ENCODE measurements at places on chromosomes 1 and 21.

DNA sequence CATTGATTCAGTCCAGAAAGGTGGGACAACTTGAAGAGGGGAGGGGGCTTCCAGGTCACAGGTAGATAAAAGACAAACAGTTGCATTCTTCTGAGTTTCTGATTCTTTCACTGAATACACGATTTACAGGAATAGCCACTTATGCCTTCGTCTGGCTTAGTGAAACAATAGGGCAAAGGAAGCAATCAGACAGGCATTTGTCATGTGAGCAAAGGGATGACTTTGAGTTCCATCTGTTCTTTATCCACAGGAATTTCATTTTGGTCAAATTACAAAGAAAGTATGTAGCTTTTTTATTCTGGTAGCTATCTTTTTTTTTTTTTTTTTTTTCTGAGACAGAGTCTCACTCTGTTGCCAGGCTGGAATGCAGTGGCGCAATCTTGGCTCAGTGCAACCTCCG is 202.5 kb downstream of the TTLL7 start:
- DNase-seq, result no peak

- DNase-seq, result no peak
Measured at GRCh38 chr1:27864264-27864895, 8.0 kb upstream of the THEMIS2 start.

DNA sequence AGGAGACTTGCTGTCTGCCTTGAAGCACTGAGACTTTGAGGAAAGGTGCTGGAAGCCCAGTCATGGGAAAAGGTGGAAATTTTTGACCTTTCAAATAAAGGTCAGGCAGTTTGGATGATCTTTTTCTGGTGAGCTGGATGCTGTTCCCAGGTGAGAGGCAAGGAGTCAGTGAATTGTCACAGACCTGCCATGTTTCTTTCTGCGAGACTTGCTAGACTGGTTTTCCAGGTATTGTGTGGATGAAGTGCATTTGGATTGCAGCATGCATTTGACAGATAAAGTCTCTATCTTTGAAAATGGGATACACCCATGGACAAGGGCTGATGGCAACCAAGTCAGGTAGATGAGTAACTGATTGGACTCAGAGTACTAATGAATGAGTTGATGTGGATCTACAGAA is 65.7 kb upstream of the NHLH2 start:
- DNase-seq, result no peak

- no peak for DNase-seq
Measured at GRCh38 chr21:29368906-29369305, 70.2 kb downstream of the BACH1 start.

DNA sequence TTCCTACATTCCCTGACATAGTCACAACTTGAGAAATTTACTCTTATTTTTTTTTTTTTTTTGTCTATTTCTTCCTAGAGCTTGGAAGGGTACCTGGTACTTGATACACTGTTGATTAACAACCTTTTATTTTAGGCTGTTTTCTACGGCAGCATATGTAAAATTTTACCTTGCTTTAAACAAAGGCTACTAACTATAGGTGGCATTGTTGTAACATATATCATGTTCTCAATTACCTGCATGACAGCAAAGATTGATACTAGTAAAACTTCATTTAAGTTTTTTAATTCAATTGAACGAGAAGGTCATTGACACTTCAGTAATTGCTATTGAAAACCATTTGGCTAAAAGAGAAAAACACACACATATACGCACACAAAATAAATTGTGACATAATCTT is 238.3 kb upstream of the ESRRG start:
- no peak for DNase-seq

GRCh38 chr21:22343721-22344120 is 1345.5 kb downstream of the NCAM2 start:
- DNase-seq, result no peak

GRCh38 chr1:198640174-198640573 is 1.3 kb downstream of the PTPRC start:
- DNase-seq, result no peak

- no peak for DNase-seq
Measured at GRCh38 chr1:218521414-218522169, 176.5 kb downstream of the TGFB2 start.

DNA sequence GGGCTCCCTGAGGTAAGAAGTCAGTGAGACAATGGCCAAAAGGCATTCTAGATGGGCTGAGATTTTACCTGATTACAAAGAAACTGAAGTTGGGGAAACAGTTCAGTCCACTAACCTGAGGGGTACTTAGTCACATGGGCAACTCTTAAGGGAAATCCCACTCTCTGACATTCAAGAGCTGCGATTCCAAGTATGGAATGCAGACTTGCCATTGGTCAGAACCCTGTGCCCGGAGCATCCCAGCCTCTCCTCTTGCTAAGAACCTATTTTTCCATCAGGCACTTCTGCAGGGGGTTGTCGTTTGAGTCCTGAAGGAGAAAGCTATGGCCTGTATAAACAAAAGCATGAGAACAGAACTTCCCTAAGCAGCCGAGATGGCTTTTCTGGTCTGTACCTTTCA is 434.9 kb upstream of the DAB1 start:
- no peak for DNase-seq

DNA sequence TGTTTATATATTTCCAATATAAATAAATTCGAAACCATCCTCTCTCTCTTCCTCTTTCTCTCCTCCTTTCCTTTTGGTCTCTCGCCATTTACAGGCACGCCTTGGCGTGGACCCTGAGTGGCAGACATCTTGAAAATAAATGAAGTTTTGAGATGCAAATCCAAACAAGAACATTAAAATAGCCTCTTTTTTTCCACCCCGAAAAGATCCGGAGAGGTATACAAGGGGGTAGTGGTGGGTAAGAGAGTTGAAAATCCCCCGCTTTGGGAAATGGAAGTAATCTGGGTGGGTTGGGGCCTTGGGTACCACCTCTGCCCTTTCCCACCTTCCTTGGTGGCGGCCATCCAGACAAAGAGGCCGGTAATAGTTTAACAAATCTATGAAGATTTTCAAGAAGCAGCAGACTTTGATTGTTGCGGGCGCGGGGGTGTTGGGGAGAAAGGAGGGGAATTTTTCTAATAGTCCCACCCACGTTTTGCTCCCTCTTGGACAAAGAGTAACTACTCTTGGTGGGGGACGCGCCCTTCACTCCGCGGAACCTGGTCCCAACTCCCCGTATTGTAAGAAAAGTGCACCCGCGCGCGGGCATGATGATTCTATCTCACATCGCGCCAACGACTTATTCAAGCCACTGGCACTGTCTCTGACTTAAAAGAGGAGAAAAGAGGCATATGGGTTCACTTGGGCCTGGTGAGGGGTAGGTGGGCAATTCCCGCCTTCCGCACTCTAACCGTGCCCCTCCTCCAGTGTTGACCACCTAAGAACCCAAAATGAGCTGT is 4.0 kb upstream of the FOXD3 start:
- no peak for DNase-seq

GRCh38 chr1:119626841-119627240 is 21.2 kb downstream of the ZNF697 start:
- DNase-seq, result no peak

DNA sequence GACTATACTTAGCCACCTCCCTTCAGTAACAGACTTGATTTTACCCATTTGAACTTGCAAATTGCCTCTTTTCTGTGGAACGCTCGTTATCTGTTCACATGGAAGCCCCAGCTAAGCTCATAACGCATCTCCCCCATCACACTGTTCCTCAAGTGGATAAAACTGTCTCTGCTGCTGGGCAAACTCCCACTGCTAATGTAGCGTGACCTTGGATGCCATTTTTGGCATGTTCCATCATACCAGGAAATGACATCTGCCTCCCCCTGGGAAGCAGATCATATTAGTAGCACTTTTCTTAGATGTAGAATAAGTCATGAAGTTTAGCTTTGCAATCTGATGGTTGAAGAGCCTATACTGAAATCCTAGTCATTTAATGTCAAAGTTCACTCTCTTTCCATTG is 528.7 kb upstream of the PLXNA2 start:
- no peak for DNase-seq

- no peak for DNase-seq
Measured at GRCh38 chr1:197737916-197738315, 37.4 kb downstream of the DENND1B start.

DNA sequence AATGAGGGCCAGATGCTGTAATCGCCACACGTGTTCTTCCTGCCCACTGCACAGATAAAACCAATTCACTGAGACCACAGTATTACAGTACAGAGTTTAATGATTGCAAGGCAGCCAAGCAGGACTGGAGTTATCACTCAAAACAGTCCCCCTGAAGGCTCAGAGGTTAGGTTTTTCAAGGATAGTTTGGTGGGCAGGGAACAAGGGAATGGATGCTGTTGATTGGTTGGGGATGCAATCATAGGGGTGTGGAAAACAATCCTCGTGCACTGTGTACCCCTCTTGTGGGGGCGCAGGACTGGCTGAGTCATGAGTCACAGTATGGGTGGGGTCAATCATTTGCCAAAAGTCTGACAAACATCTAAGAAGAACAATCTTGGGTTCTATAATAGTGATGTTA is 12.4 kb upstream of the USP1 start:
- DNase-seq, result no peak

- no peak for DNase-seq
Measured at GRCh38 chr1:206698011-206698410, 13.3 kb downstream of the MAPKAPK2 start.

DNA sequence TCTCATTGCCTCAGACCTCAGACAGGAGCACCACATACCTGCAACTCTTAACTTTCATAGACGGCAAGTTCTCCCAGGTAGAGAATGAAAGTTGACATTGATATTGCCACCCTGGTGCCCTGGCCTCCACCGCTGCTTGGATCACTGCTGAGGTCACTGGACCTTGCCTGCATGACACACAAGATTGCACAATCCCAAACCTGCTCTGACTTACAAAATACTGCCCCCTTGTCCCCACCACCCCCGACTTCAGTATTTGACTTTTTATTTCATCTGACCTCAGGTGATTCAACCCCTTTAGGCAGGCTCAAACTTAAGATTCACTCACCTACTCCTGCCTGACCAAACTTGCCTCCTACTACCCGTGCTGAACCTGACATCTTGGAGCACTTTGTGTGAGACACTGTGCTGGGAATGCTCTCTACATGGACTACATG is 43.1 kb upstream of the S1PR1 start:
- no peak for DNase-seq

DNA sequence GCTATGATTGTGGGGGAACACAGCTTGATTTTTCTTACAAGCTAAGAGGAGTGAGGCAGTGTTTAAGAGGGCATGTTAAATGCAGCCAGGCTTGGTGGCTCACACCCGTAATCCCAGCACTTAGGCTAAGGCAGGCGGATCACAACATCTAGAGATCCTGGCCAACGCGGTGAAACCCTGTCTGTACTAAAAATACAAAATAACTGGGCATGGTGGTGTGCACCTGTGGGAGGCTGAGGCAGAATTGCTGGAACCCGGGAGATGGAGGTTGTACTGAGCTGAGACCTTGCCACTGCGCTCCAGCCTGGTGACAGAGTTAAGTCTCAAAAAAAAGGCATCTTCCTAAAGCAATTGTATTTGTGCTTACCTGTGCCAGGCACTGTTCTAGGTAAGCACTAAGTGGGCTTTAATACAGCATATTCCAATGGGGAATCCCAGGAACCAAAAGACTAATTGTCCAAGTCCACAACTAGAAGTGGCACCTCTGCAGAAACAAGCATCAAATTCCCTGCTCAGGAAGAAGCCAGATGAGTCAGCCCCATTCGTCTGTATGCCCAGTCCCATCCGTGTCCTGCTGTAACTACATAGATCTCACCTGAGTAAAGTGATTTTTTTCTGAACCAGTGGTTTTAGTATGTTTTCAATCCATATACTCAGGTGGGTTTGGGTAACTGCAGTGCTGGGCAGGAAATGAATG is 4.6 kb downstream of the RCC1 start:
- DNase-seq, result no peak

DNA sequence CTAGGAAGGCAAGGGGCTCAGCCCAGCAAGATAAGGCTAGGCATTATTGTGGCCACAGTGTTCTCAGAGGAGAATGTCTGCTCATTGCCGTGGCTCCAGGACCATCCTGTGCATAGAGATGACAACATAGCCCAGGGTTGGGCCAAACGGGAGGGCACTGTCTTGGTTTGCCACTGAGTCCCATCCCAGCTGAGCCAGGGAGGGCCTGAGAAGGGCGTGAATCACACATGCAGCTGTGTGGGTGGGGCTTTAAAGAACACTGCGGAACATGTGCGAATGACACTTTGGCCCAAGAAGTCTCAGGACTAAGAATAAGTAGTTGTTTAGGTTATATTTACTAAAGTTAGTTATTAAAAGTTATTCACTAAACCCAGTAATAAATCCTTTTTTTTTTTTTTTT is 18.5 kb downstream of the CHAF1B start:
- DNase-seq, result no peak

- no peak for DNase-seq
Measured at GRCh38 chr1:11640101-11640500, 14.1 kb downstream of the FBXO2 start.

GRCh38 chr1:236636017-236636416 is 31.7 kb upstream of the HEATR1 start:
- no peak for DNase-seq

GRCh38 chr1:154845174-154845573 is 24.9 kb downstream of the KCNN3 start:
- DNase-seq, result no peak

Measured in vagina (tissue), 2 donors.